ENCODE measurements at places on chromosomes 16 and 17.
A peak's percentile ranks its signal among the peaks of the same experiment; 100 is the strongest.

GRCh38 chr17:58632324-58633314 is 59.2 kb downstream of the TEX14 start:
- no peak for DNase-seq

DNA sequence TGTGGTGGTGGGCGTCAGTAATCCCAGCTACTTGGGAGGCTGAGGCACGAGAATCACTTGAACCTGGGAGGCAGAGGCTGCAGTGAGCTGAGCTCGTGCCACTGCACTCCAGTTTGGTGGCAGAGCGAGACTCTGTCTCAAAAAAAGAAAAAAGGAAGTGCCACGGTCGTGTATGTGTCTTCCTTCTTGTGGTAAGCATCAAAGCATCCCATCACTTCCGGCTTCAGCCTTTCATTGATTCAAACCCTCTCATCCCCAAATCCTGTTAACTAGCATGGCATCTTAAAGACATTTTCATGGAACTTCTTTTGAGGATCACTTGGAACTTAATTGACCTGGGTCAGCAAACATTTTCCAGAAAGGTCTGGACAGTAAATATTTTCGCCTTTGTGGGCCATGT is 126.2 kb downstream of the CPPED1 start:
- no peak for DNase-seq

- peak; percentile 63 for DNase-seq
Observed at GRCh38 chr17:41308251-41308917, 725 bp downstream of the KRTAP16-1 start.

- no peak for DNase-seq
Observed at GRCh38 chr17:51692917-51693316, 432.6 kb downstream of the UTP18 start.

- DNase-seq, result peak; percentile 3
Observed at GRCh38 chr16:57186872-57187854, 1.0 kb downstream of the RSPRY1 start.

DNA sequence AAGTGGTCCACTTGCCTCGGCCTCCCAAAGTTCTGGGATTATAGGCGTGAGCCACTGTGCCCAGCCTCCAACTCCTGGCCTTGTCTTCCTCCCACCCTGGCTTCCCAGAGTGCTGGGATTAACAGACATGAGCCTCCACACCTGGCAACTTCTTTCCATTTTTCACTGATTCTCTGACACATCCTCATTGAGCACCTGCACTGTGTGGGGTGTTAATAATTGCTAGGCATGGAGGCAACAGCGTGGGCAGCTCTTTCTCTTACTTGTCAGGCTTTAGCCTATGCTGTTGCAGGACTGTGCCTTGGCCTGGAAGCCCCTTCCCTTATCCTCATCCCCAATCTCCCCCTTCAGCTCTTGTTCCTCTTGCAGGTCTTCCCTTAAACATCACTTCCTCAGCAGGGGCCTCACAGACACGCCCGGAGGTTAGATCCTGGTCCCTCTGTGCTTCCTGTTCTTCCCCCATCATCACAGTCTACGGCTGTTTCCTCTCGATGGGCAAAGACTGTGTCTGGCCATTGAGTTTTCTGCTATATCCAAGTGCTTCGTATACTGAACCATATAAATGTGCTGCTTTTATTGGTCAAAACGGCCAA is 7.9 kb downstream of the QPRT start:
- no peak for DNase-seq

GRCh38 chr17:78112518-78113471 is 15.8 kb downstream of the TMC6 start:
- peak; percentile 67 for DNase-seq

DNA sequence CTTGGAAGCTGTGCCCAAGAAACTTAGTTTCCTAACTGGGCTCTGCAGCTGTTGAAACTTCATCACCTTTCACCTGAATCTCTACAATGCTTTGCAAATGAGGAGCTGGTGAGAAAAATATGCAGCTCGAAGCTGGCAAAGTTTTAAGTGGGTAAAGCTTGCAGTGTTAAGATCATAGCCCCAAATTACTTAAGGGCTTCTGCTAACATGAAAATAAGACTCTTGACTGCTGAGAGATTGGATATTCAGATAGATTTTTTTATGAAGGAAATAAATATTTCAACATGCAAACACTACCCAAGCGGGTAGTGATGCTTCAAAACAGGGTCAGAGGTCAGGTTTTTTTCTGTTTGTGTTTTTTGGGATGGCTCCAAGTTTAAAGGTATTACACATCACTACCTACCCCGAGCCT is 278.7 kb downstream of the FTO start:
- DNase-seq, result no peak

- DNase-seq, result no peak
Observed at GRCh38 chr17:80122926-80123505, 21.6 kb downstream of the GAA start.
